ENCODE measurements at places on chromosomes 12 and 14.

- no peak for DNase-seq
These were observed 28.4 kb downstream of the AREL1 start for GRCh38 chr14:74684434-74684833.

GRCh38 chr14:72444701-72445100 is 449.2 kb downstream of the DPF3 start:
- no peak for DNase-seq

GRCh38 chr14:93160353-93160801 is 24.3 kb downstream of the MOAP1 start:
- DNase-seq = no peak

DNA sequence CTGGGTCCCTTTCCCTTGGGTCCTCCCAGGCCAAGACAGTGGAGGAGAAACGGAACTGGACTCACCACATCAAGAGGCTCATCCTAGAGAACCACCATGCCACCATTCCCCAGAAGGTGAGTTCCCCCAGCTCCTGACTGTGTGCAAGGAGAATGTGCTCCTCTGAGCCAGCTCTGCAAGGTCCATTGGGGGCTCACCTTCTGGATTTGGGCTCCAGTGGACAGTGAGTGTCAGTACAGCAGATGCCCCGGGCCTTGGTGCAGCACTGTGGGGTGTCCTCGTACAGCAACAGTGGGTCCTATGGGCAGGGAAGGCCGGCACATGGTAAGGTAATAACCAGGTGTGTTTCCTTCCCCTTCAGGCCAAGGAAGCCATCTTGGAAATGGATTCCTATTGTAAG is 27.8 kb downstream of the PLEKHG3 start:
- no peak for DNase-seq

GRCh38 chr12:74890237-74890599 is 319.4 kb downstream of the KCNC2 start:
- no peak for DNase-seq

- DNase-seq = no peak
These were observed 46.3 kb downstream of the PPP2R5E start for GRCh38 chr14:63496837-63497400.

GRCh38 chr14:75559451-75560222 is 18.8 kb upstream of the FLVCR2 start:
- no peak for DNase-seq

DNA sequence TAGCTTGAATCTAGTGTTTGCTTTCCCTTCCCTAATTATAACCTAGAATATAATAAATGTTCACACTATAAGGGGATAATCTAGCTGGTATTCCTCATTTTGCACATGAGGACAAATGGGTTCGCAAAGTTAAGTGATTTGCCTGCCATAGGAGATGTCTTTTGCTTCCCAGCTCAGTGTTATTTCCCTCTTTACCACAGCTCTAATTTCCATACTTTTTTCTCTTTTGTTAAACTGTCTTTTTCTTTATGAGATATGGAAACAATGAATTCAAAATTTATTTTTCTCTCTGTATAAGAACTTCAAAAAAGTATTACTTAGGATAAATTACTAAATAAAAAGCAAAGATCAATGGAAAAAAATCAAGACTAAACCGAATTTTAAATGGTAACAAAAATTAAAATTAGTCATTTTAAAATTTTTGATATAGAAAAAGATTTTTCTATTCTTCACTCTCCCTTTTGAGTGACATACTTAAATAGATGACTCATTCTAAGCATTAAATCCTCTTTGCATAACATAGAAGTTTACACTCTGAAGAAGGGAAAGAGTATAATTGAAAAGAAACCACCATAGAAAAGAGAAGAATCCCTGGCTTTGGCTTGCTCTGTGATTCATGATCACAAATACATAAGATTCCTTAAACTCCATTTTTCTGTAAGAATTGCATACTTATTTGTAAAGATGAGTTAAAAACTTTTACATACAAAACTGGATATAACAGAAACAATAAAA is 97.3 kb downstream of the INSM2 start:
- DNase-seq = no peak

DNA sequence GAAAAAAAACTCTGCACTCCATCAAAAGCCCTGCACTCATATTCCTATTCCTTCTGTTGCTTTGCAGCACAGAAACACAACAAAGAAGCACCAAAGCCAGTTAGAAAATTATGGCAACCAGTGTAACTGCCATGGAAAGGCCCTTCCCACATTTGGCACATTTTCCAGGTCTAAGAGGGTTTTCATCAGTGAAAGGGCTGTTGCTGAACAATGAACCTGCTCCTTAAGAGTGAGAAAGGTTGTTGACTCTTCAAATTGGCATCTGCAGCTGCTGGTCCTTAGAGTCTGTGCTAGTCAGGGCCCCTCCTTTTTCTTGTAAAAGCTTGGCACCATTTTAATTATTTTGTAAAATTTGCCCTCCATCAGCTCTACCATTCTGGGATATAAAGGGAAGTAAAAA is 378.7 kb upstream of the KITLG start:
- DNase-seq = no peak

- DNase-seq = no peak
These were observed 24.7 kb upstream of the ANO6 start for GRCh38 chr12:45191239-45191638.

DNA sequence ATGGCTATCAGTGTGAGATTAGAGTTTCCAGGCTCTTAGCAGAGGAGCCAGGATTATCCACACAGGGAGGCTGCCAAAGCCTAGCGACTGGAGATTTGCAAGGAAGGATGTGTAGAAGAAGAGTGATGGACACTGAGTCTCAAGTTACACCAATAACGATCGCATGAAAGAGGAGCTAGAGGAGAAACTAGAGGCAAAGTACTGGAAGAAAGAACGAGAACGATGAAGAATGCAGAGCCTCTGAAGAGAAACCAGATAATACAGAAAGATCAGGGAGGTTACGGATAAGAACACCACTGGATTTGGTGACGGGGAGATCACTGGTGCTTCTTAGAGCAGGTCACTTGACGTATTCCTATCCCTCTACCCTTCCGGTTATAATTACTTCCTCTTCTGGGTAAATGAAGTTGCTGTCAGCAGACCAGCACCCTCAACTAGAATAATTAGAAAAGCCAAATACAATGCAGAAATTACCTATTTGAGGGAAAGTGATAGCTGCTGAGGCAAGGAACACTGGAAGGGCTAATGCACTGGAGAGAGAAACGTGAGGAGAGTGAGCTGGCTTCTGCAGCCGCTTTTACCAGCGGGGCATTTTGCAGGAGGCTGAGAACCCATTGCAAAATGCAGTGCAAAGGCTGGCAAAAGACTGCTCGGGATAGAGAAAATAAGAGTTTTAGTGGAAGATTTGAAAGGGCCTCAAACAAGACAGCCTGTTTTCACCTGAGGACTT is 93.1 kb upstream of the HIF1A start:
- DNase-seq = no peak

- DNase-seq = no peak
These were observed 82.5 kb downstream of the MAP3K9 start for GRCh38 chr14:70726651-70727375.

GRCh38 chr14:89681086-89682018 is 264.3 kb upstream of the FOXN3 start:
- DNase-seq = peak; percentile 40

DNA sequence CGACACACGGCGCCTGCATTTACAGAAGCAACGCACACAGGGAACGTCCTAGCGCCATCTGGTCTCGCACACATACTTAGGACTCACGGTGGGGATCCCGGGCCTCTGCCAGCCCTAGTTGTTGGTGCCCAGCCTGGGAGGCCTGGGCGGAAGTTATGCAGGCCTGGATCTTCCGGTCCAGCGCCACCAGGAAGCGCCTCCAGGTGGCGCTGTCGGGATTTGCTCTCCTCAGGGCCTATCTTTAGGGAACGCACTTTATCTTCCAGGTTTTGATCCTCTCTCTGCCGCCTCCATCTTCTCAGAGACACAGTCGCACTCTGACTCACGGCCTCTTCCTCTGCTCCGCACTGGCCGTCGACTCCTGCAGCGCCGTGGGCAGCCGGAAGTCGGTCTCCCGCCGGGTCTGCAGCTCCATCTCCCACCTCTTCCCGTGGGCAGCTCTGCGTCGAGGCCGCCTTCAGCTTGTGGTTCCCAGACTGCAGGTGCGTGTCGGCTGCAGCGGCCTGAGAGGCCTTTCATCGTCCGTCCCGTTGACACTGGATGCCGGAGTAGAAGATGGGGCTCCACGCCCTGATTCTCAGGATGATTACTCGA is 760.4 kb downstream of the TMEM121 start:
- no peak for DNase-seq

DNA sequence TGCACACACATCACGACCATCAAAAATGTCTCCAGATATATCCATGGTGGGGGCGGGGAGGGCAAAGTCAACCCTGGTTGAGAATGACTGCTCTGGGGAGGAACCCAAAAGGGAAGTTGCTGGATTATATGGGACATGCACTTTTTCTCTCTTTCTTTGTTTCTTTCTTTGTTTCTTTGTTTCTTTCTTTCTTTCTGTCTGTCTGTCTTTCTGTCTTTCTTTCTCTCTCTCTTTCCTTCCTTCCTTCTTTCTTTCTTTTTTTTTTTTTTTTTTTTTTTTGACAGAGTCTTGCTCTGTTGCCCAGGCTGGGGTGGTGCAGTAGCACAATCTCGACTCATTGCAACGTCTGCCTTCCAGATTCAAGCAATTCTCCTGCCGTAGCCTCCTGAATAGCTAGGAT is 71.5 kb downstream of the TBX5 start:
- no peak for DNase-seq

- no peak for DNase-seq
These were observed 772.9 kb upstream of the NOVA1 start for GRCh38 chr14:27370775-27371174.

- DNase-seq = no peak
These were observed 94.6 kb downstream of the PPM1A start for GRCh38 chr14:60343571-60344071.

DNA sequence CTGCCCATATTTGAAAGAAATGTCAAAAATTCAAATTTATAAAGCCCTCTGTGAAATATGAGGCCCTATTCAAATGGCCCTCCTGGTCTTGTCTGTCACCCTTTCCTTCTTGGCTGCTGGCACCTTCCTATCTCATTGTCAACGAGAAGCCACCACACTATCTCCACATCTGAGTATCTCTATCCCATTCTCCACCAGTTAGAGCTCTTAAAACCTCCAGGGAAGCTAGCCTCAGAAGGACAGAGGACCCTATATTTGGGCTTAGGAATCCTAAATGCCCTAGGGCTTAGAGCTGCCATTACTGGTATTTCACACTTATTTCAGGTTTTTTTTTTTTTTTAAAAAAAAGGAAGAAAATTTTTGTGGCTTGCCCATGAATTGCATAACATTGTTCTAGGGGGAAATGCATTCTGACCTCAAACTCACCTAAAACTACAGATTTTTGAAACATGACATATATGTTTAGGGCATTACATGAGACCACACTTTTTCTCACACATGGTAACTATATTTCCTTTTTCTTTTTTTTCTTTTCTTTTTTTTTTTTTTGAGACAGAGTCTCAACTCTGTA is 25.0 kb downstream of the SLC25A21 start:
- no peak for DNase-seq

- no peak for DNase-seq
These were observed 593.8 kb downstream of the TRHDE start for GRCh38 chr12:72865921-72866320.

DNA sequence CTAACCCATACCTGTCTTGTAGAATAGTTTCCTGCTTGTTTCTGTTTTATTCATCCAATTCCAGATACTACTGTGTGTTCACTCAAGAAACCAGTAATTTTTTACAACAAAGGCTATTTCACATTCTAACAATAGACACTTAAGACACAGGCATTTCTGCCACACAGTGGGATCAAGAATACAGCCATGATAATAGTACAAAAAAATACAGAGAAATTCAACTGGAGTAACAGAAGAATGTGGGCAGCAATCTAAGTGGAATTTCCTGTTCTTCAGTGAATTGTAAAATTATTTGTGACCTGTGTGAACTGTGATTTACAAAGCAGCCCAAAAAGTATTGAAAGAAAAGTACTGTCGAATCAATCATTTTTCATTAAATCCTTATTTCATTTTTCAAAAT is 282.9 kb downstream of the CCER1 start:
- DNase-seq = no peak

- no peak for DNase-seq
These were observed 118.4 kb downstream of the SUDS3 start for GRCh38 chr12:118494776-118495175.

DNA sequence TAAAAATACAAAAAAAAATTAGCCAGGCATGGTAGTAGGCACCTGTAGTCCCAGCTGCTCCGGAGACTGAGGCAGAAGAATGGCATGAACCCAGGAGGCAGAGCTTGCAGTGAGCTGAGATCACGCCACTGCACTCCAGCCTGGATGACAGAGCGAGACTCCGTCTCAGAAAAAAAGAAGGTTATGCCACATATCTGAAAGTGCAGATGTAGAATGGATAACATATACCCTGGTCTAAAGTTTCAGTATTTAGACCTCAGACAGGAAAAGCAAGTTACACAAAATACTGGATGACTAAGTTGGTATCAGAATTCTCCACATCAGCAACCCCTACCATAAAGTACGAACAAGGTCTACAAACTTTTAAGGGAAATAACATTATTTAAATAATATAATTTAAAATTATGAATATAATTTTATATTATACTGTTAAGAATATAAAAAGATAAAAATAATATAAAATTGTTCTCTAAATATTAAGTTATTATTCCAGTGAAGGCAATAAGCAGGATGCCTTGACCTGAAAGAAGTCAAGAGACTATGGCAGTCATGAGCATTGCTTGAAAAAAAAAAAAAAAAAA is 169.9 kb downstream of the CRADD start:
- no peak for DNase-seq

DNA sequence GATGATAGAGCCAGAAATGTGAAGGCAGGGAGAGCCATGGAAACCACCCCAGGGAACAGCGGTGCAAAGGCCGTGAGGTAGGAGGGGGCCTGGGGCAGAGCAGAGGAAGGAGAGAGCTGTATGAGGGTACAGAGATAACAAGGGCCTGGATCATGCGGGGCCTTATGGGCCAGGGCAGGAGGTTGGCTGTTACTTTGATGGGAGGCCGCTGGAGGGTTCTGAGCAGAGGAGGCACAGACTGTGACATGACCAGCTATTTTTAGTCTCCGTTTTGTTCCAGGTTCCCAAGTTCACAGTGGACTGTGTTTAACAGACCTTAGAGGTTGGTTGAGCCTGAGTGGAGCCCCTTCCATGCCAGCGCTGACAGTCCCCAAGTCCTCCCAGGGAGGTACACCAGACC is 118.6 kb downstream of the GCH1 start:
- no peak for DNase-seq

All from stimulated activated CD8-positive, alpha-beta memory T cell treated with anti-CD3 and anti-CD28 coated beads, Interleukin-4, amount 100 ng/mL, for 4 hours (primary cell).